ENCODE measurements at places on chromosomes 16 and 17.

- DNase-seq, result no peak
Observed at GRCh38 chr17:42025936-42026335, 6.0 kb downstream of the NKIRAS2 start.

DNA sequence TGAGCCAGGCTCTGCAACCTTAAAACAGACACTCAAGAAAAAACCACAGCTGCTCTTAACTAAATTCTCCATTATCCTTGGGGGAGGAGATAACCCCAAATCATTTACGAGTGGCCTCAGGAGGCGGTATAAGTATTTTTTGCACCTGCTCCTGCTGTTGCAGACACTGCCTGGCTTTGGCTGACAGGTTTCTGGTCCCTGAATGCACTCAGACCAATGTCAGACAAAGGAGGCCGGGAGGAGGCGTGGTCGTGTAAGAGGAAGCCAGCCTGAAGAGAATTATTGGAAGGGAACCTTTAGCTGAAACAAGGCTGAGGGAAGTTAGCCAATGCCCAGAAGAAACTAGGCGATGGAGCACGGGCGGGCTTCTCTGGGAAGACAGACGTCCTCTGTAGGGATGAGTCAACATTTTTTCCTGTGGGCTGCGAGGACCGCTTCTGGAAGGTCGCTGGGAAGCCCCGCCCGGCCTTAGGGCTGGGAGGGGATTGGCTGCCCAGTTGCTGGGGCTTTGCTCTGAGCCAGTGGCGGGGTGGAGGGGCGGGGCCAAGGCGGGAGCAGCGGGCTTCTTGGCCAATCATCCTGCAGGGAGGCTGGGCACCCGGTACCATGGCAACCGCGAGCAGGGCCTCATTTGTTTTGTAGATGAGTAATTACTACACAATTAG, 82.3 kb downstream of the CCDC182 start:
- no peak for DNase-seq

DNA sequence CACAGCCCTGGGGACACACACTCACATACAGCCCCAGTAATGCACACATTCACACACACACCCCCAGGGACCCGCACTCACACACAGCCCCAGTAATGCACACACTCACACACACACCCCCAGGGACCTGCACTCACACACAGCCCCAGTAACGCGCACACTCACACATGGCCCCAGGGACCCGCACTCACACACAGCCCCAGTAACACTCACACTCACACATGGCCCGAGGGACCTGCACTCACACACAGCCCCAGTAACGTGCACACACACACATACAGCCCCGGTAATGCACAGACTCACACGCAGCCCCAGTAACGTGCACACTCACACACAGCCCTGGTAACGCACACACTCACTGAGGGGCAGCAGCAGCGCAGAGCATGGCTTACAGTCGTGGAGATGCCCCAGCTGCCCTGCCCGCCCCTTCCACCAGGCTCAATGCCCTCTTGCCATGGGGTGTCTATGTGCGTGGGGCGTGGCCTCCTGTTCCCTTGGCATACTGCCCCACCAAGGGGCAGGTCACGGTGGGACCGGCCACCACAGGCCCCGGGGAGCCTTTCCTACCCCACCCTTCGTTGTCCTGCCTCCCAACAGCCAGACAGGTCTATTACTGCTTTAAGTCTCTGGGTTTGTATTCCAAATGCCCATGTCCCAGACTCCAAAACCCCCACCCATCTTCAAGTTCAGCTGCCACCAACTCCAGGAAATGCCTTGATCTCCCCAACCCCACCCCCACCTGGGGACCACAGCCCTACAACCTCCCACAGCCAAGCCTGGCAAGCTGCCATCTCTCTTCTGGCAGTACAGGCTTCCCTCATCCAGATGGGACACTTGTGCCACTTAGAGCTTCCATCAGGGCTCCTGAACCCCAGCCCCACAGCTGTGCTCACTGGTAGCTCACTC, 2.7 kb downstream of the CCDC102A start:
- DNase-seq, result no peak

GRCh38 chr16:82788919-82789318, 162.2 kb downstream of the CDH13 start:
- no peak for DNase-seq

DNA sequence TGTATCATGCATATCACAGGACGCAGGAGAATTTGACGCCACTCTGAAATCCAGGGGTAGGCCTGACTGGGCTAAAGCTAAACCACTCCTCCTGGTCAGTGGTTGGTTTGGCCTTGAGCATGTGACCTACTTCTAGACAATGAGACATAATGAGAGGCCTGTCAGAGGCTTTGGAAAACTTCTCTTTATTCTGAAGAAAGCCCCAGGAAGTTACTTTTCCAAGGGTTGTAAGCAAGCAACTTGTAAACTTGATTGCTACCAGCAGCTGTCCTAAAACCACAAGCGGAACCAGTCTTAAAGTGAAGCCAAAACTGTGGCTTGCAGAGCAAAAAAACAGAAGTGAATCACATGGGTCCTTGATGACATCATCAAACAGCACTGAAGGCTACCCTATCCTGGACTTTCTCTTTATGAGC, 138.2 kb upstream of the COX10 start:
- DNase-seq, result no peak

DNA sequence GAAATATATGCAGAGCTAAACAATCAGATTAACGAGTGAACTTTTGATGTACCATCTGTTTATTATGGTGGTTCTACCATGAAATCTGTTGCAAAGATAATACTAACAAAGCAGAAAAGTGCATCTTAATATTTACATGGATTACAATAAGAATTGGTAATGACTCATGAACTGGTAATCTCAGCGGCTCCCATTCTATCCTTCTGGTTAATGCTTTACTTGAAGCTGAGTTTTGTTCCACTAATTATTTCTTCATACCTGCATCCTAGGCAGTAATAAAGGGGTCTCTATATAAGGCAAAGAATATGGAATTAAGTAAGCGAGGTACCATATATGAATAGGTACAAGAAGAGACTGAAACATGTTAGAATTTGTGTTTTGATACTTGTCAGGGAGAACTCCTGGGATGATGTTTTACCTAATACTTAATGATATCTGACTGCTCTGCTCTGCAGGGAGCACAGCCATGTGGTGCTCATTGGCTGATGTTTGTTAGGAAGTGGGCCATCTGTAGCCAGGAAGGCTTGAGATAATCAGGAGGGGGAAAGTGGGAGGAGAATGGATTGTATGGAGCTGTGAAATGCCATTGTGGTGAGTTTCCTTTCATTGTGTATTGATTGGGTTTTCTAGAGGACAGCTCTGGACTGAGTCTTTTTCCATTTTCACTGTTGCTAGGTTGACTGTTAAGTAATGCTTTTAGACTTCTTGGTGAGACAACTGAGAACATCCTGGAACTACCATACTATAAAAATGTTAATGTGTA, 52.6 kb downstream of the MAP2K6 start:
- no peak for DNase-seq

GRCh38 chr16:9602189-9602588, 510.7 kb downstream of the HAPSTR1 start:
- no peak for DNase-seq

- no peak for DNase-seq
Observed at GRCh38 chr17:21352221-21352980, 23.8 kb upstream of the KCNJ12 start.

DNA sequence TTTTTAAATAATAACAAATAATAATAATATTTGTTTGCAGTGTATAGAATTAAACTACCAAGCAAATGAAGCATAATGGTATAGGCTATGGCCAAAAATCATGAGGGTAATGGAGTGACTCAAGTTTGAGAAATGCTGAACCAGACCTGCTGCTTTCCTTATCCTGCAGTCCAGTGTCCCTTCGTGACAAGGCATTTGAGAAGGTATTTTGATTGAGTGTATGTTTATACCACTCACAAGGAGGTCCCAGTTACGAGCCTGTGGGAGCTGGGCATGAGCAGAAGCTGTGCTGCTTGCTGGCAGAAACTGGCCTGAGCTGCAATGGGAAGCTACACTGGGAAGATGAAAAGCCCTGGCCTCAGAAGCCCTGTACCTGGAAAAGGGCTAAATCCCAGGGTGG, 50.3 kb downstream of the GNAO1 start:
- no peak for DNase-seq

DNA sequence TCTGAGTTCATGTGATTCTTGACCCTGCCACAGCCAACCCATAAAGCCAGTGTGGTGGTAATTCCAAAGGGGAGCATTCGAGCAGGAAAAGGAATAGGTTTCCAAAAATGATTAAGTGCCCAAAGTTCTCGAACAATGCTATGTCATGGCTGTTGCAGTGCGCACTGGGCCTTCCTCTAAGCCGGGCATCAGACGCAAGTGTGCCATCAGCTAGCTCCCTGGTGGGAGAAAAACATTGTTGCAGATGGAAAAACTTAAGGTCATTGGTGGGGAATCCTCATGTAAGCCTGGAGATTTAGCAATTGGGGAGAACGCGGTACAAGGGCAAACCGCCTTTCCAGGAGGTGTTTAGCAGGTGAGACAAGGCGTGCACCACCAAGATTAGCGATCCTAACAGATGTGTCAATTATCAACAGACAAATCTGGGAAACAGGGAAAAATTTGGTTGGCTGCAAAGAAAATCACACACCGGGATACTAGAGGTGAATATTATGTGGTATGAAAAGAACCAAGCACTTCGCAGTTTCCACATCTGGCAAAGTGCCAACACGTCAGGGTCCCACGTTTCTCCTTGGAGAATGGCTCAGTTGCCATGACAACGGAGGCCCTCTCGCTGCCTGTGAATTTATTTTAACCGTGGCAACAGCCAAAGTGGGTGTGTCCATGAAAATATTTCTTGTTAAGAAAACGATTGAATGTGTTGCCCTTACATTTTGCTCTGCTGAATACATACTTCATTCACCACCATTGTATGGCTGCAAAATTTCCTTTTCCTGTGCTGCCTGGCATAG, 118.5 kb upstream of the CACNG5 start:
- DNase-seq, result no peak

DNA sequence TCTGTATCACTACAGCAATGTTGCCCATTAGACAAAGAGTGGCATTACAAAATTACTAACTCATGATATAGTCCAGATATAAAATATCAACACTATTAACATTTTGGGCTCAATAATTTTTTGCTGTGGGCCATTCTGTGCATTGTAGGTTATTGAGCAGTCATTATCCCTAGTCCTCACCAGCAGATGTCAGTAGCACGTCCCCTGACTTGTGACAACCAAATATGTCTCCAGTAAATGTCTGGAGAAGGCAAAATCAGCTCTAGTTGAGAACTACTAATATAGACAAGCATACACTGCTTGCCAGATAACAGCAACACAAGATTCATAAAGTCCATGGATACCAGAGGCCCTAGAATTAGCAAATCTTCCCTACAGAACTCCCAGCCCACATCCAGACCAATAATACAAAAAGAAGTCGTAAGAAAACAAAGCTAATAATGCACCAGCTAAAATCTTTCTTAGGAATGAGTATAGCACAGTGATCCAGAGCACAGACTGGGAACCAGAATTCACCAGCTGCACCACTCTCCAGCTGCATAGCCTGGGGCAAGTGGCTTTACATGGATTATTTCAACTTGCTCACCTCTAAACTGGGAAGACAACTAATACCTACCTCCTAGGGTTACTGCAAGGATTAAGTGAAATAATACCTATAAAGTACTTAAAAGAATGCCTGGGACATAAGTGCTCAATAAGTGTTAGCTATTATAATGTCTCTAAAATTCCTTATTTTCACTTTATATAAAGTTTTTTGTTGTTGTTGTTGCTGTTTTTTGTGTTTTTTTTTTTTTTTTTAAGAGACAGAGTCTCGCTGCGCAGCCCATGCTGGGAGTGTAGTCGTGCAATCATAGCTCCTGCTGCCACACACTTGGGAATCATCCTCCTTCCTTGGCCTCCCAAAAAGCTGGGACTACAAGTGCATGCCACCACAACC, 23.7 kb downstream of the HELZ start:
- DNase-seq, result no peak

DNA sequence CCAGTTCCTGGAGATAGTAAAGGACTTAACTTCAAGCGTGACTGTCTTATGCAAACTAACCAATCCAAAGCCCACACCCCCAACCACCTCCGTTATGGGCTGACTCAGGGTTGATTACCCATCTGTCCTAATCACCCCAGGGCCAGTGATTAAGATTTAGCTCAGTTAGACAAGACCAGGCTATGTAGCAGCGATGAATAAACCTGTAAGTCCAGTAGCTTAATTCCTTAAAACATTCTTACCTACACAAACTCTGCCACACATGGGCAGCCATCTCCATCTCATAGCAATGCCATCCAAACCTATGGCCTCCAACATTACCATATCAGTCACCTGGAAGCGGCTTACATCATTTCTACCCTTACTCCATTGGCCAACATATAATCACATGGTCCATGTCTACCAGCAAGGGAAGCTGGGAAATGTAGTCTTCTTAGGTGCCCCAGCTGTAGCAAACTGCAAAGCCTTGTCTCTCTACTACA, 266.7 kb downstream of the SHISA9 start:
- no peak for DNase-seq

DNA sequence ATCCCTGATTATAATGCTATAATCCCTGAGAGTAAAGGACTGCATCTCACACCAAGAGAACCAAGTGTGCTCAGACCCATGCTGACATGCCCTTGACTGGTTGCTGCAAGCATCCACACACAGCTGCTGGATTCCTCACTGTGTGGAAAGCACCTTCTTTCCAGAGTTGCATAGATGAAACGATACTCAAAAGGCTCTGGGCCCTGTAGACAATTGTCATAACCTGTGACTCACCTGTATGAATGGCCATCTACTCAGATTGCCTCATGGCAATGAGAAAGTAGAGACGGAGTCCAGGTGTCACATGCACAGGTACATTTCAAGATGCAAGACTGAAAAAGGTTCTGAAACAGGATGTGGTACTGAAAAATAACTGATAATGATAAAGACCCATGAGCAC, 58.1 kb downstream of the MPHOSPH6 start:
- DNase-seq, result no peak

DNA sequence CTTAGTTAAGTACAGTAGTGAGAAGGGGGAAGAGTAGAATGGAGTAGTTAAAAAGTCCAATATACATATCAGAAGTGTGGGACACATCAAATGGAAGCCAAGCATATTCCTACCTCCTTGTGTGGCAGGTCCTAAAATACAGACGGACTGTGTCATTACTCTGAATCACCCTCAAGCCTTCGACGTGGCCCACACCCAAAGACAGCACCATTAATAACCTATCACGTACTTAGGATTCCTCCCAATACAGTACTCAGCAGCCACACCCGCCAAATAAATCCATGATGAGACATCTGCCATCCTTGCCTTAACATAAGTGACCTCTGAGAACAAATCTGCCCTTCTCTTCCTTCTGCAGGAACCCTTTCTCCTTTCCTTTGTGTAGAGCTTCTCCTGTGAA, 38.9 kb downstream of the UBE2G1 start:
- DNase-seq, result no peak

All from activated CD8-positive, alpha-beta memory T cell treated with anti-CD3 and anti-CD28 coated beads, Interleukin-2, amount 50 U/mL, for 4 hours (primary cell).